CD4-positive, CD25-positive, alpha-beta regulatory T cell (primary cell): ENCODE measurements at places on chromosomes 4 and X.
A peak's percentile ranks its signal among the peaks of the same experiment; 100 is the strongest.

- DNase-seq = no peak
These were observed 84.6 kb downstream of the NDST4 start for GRCh38 chr4:115028682-115029410.

- peak; percentile 40 for DNase-seq
These were observed 647.4 kb downstream of the BCOR start for GRCh38 chrX:39450234-39450977.

GRCh38 chrX:132568291-132568690 lies 79.5 kb upstream of the MBNL3 start:
- DNase-seq = no peak

- peak; percentile 57 for DNase-seq
These were observed 1.6 kb downstream of the RAB33A start for GRCh38 chrX:130173190-130173895.

DNA sequence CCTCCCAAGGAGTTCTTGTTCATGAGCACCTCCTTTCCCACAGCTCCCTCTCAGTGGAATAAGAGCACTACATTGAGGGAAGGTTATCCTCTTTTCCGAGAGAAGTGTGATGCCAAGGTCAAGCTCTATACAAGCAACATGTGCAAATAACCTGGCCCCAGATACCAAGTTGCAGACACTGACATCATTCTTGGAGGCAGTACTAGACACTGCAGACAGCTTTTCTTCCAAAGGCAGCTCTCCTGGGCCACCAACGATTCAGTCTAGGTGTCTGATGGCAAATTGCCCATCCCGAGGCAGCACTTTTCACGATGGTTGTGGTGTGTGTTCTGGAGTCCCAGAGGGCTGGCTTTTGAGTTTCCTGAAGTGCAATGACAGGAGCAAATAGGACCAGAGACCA lies 384.9 kb downstream of the TLL1 start:
- no peak for DNase-seq

DNA sequence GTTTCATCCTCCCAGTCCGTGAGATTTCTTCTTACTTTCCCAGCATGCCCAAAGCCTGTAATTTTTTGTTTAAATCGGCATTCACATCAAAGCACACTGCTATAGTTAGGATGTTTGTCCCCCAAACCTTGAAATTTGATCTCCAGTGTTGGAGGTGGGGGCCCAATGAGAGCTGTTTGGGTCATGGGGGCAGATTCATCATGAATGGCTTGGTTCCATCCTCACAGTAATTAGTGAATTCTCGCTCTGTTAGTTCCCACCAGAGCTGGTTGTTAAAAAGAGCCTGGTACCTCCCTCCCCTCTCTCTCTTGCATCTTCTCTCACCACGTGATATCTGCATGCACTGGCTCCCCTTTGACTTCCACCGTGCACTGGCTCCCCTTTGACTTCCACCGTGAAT lies 40.5 kb upstream of the PGRMC2 start:
- no peak for DNase-seq

DNA sequence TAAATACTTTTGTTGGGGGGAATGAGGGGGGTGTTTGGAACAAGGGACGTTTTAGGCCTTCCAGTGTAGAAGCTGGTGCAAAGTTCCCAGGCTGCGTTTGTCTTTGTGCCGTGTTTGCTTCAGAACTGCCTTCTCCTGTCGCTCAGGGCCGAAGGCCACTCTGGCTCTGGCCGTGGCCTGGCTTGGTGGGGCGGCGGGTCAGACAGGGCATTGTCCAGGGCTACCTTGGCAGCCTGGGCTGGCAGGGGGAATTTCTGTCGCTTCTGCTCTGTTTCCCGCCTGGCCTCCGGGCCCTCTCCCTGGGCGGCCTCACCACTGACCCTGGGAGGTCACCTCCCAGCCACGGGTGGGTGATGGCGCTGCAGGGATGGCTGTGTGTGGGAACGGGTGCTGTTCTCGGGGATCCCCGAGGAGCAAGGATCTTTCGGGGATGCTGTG lies 140.0 kb downstream of the COL4A6 start:
- no peak for DNase-seq
